ENCODE measurements at places on chromosomes 4 and X. TPM values are rescaled to one million over a fixed set of nuclear protein-coding genes. Genes with fewer than 3 reads are reported as not detected.

Gene NIPAL1
- 0.90 TPM for total RNA-seq

- DNase-seq = no peak
These were observed 250.5 kb upstream of the PRKX start for GRCh38 chrX:3963980-3964379.

DNA sequence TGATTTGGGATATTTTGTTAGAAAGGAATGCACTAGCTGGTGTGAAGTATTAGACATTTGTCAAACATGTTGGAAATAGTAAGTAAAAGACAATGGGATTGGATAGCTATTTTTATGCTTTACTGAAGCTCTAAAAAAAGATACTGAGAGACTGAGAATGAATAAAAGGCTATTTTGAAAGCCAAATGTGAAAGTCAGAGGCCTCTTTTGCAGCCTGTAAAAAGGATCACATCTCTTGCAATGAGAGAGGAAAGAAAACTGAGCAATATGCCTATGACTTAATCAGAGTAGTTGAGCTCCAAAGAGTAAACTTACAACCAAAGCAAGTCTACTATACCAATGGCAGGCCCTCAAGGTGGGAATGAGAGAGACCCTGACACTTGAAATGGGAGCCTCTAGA lies 212.6 kb upstream of the LCORL start:
- DNase-seq = no peak

Gene AFAP1
- 83.9 TPM for total RNA-seq

Gene GC
- not detected for total RNA-seq

Gene MID1
- total RNA-seq = 18.0 TPM

DNA sequence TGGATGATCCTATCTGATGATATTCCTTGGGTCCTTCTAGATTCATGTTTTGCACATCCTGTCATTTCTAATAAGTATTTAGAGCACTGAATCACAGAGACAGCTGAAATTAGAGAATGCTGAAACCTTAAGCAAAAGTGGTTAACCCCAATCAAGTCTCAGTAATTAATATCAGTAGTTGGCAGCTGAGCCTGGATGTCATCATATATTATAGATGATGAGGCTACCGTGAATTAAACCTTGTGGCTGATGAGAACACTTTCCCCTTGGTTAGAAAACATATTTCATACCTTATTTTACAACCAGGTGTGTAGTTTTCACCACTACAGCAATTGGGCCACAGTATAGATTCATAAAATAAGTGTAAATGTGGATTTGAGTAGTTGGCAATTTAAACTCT lies 499.0 kb downstream of the PDGFC start:
- DNase-seq = no peak

DNA sequence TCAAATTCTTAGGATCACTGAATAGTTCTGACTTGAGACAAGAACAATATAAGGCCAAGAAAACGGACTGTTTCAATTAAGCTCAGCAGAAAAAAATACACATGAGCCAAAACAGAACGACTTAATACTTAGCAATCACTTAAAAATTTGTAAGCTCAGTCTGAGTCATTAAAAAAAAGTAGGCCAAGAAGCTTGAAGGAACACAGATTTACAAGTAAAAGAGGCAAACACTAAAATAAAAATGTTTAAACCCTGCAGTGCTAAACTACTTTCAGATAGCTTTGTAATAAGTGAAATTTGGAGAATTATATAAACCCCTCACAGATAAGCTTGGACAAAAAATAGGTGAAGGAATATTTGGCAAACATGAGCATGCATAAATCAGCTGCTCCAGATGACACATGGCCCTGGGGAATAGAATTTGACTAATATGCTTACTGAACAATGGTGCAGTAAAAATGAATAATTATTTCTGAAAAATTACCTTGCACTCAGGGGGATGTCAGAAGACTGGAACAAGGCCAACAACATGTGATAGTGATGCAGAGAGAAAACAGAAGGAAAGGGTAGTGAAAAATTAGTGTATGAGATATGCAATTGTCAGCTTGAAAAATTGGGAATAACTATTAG lies 49.6 kb downstream of the LNX1 start:
- peak; percentile 98 for DNase-seq

GRCh38 chr4:68451246-68452211 lies 4.3 kb downstream of the TMPRSS11E start:
- DNase-seq = peak; percentile 2

Gene SLITRK4
- total RNA-seq = 8.3 TPM

Gene CT45A1
- not detected for total RNA-seq

- DNase-seq = no peak
These were observed 21.2 kb upstream of the SMPX start for GRCh38 chrX:21779095-21779494.

Gene CAPN6
- not detected for total RNA-seq

GRCh38 chrX:72392042-72392441 lies 86.3 kb upstream of the CITED1 start:
- DNase-seq = no peak

GRCh38 chr4:103948244-103949018 lies 228.6 kb upstream of the TACR3 start:
- no peak for DNase-seq

DNA sequence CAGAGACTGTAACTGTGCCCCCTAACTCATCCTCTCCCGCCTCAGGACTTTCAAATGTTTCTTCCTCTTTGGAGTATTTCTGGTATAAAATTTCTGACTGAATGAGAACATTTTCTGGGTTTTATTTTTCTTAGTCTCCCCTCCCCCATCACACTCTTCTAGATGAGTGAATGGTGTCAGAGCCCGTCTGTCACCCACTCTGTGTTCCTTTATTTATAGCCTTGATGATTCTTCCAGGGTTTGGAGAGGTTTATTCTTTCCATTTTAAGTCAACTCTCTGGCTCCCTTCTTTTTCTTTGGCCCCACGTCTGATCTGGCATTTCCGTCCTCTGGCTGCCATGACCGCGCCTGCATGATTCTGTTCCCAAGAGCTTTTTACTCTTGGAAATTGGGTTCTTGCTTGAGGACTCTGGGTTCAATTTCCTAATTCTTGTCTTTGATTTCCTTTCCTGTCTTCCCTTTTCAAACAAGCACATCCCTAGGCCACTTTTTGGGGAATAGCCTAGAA lies 128.8 kb downstream of the NSUN7 start:
- no peak for DNase-seq

Gene DKK2
- total RNA-seq = 0.82 TPM

DNA sequence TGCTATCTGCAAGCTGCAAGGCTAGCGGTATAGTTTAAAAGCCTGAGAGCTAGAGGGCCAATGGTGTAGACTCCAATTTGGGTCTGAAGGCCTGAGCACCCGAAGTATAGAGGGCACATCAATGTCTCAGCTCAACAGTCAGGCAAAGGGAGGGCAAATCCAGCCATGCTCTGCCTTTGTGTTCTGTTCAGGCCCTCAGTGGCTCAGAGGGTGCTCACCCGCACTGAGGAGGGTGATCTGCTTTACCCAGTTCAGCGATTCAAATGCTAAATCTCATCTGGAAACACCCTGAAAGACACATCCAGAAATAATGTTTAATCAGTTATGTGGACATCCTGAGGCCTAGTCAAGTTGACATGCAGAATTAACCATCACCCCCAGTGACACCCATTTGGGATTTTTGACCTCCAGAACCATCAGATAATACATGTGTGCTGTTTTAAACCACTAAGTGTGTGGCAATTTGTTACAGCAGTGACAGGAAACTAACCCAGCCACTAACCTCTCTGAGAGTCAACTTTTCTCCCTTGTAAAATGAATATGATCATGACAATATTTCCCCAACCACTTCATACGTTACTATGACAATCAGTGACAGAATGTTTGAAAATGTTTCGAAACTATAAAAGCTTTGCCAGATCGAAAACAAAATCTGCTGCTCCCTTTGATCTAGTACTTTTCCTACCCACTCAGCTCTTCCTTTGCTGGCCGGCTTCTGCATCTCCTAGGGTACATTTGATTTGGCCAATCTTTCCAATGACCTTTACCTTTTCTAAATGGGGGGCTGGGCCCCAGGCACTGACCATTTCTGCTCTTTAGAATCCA lies 8.4 kb upstream of the TBL1X start:
- no peak for DNase-seq

Gene CXorf49B
- total RNA-seq = not detected

DNA sequence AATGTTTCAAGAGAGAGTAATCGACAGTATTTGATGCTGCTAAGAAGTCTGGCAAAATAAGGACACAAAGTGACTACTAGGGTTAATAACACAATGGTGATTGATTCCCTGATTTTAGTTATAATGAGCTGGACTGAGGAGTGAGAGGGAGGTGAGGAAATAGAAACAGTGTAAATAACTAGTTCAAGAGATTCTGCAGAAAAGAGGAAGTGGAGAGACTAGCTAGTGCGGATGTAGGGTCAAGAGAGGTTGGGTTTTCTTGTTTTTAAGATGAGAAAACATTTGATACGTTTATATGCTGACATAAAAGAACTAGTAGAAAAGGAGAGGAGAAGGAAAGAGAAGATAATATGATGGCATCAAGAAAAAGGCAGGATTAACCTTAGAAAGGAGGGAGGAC lies 12.2 kb upstream of the TRPC5 start:
- DNase-seq = no peak

GRCh38 chr4:26175006-26175786 lies 145.6 kb upstream of the RBPJ start:
- no peak for DNase-seq

Gene CENPVL1
- total RNA-seq = 0.41 TPM

DNA sequence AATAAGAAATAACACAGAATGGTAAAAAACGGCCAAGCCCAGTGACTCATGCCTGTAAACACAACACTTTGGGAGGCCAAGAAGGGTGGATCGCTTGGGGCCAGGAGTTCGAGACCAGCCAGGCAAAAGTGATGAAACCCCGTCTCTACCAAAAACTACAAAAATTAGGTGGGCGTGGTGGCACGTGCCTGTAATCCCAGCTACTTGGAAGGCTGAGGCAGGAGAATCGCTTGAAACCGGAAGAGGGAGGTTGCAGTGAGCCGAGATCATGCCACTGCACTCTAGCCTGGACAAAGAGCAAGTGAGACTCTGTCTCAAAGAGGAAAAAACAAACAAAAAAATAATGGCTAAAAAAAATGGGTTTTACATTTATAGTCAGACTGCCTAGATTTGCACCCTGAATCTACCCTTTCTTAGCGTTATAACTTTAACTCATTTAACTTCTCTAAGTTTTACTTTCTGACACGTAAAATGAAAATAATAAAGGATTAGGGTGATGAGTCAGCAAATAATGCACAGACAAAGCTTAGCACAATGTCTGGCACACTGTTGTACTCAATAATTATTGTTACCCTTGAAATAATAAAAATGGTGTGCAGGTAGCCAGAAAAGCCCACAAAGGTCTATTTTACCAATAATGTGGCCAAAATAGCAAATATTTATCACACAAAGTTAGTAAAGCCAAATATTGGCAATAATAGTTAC lies 55.0 kb downstream of the ATP11C start:
- peak; percentile 52 for DNase-seq

- peak; percentile 70 for DNase-seq
These were observed 172.5 kb downstream of the PCDH18 start for GRCh38 chr4:137359691-137360315.

GRCh38 chr4:176436293-176436973 lies 116.7 kb downstream of the SPCS3 start:
- DNase-seq = peak; percentile 95

DNA sequence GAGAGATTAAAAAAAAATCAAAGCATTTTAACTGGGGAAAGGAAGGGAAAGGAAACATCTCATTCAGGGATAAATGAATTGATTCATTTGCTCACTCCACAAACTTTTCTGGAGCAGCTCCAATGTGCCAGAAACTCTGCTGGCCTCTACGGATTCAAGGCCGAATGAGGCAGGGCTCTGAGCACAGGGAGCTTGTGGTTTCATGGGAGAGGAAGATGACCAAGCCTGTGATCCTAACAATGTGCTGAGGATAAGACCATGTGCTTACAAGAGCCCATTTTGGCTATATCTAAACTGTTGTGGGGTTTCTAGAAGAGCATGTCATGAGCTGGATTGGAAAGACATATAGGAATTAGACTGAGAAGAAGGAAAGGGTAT lies 137.5 kb downstream of the ZNF674 start:
- DNase-seq = peak; percentile 21

DNA sequence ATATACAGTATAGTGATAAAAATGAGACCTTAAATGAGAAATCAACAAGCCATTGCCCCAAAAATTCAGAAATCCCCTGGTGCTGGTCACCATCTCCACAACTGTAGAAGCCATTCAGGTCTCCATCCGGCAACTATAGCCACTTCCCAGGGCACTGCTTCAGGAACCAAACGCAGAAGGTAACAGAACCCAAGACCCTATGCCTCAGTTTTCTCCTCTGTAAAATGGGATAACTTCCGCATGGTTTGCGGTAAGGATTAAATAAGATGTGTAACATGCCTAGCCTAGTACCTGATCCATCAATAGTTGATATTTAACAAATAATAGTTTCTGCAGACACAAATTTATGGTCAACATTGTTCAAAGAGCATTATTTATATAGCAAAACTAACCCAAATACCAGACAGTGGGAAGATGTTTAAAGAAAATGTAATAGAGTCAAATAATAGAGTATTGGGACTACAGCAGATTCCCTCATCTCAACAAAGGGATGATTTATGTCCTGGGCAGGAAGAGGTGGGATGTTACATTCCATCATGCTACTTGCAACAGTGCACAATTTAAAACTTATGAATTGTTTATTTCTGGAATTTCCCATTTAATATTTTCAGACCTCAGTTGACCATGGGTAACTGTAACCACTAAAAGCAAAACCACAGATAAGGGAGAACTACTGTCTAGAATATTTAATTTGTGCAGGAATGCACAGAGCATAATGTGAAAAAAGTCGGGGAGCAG lies 30.0 kb downstream of the IRF2 start:
- DNase-seq = no peak

- no peak for DNase-seq
These were observed 739.3 kb upstream of the FTHL17 start for GRCh38 chrX:31811106-31811505.

Gene NPY1R
- 0.09 TPM for total RNA-seq

DNA sequence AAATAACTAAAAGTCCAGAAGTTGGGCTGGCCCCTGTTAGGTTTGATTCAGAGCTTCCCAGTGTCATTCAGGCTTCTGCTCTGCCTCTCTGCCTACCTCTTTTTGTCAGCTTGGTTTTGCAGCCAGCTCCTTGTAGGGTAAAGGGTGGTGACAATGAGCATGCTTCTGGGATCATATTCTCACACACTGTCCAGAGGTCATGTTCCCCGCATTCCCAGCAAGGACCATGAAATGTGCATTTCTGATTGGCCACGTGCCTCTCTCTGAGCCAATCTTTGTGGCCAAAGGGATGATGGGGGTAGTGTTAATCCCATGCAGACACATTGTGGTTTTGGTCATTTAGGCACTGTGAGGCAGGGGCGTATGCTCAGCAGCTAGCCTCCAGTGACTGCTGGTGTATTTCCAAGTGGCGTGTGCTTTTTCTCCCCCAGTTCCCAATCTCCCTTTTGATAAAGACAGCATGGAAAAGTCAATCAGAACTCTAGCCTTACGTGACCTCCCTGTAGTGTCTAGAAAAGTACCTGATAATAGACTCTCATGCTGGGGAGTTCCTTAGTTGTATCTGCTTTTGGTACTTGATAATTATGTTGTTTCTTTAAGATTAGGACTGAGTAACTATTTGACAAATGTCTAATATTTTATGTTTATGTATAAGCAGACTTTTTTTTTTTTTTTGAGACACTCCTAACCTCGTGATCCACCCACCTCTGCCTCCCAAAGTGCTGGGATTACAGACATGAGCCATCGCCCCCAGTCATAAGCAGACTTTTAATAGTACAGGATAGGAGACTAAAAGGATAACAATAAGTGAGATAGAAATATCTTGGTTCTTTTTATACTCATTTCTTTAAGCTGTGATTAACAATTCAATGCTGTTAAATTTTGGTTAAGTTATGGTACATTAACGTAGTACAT lies 57.8 kb downstream of the KIAA0232 start:
- DNase-seq = peak; percentile 47
